Sigmoid colon (tissue), 7 donors: ENCODE measurements at places on chromosomes 1 and 21. TPM values are rescaled to one million over a fixed set of nuclear protein-coding genes. Genes with fewer than 3 reads are reported as not detected.

The VTCN1 gene
- total RNA-seq = not detected

The KIAA0040 gene
- 18.8 TPM for total RNA-seq

The NADK gene
- 40.7 TPM for total RNA-seq

The PEAR1 gene
- 3.6 TPM for total RNA-seq

The KCNJ9 gene
- 0.28 TPM for total RNA-seq

The ELAVL4 gene
- total RNA-seq = 2.9 TPM

The KLHDC9 gene
- total RNA-seq = 9.9 TPM

The COL8A2 gene
- total RNA-seq = 4.8 TPM

The TMEM125 gene
- total RNA-seq = not detected

The CYP4Z1 gene
- total RNA-seq = 0.36 TPM

The RAB3B gene
- 3.9 TPM for total RNA-seq

The PKP1 gene
- total RNA-seq = not detected

The UQCRHL gene
- total RNA-seq = 1.8 TPM

The JTB gene
- 171 TPM for total RNA-seq

The CRB1 gene
- total RNA-seq = 0.49 TPM

The EPHA10 gene
- total RNA-seq = 0.83 TPM

The NECAP2 gene
- 38.0 TPM for total RNA-seq

The IQGAP3 gene
- 0.71 TPM for total RNA-seq

The ZFYVE9 gene
- 28.0 TPM for total RNA-seq

The KCNQ4 gene
- 9.5 TPM for total RNA-seq

The CHIA gene
- total RNA-seq = not detected

The PBX1 gene
- 168 TPM for total RNA-seq

The CD1E gene
- not detected for total RNA-seq

The RTCA gene
- total RNA-seq = 24.3 TPM

The TCHHL1 gene
- total RNA-seq = not detected

The SHISAL2A gene
- not detected for total RNA-seq

The PLD5 gene
- total RNA-seq = 1.5 TPM

The GPR161 gene
- 16.6 TPM for total RNA-seq

The PEX11B gene
- 20.5 TPM for total RNA-seq

The NBPF10 gene
- 1.2 TPM for total RNA-seq

The CDC20 gene
- total RNA-seq = 0.71 TPM

The LCE3D gene
- not detected for total RNA-seq

The FCRL5 gene
- total RNA-seq = not detected

The RAB42 gene
- 2.2 TPM for total RNA-seq

The KLHDC8A gene
- total RNA-seq = 1.6 TPM

The LENEP gene
- not detected for total RNA-seq

The KRTAP24-1 gene
- not detected for total RNA-seq

The CYP4X1 gene
- total RNA-seq = 4.9 TPM

The SMIM12 gene
- total RNA-seq = 25.3 TPM

The HES4 gene
- total RNA-seq = 28.0 TPM

The TRAF3IP3 gene
- total RNA-seq = 1.1 TPM

The SNX7 gene
- 39.1 TPM for total RNA-seq

The CD164L2 gene
- total RNA-seq = not detected

The SPATA17 gene
- total RNA-seq = 1.1 TPM

The SYT14 gene
- 0.16 TPM for total RNA-seq
